Endodermal cell (in vitro differentiated cells): ENCODE measurements at places on chromosomes 16 and 17.

DNA sequence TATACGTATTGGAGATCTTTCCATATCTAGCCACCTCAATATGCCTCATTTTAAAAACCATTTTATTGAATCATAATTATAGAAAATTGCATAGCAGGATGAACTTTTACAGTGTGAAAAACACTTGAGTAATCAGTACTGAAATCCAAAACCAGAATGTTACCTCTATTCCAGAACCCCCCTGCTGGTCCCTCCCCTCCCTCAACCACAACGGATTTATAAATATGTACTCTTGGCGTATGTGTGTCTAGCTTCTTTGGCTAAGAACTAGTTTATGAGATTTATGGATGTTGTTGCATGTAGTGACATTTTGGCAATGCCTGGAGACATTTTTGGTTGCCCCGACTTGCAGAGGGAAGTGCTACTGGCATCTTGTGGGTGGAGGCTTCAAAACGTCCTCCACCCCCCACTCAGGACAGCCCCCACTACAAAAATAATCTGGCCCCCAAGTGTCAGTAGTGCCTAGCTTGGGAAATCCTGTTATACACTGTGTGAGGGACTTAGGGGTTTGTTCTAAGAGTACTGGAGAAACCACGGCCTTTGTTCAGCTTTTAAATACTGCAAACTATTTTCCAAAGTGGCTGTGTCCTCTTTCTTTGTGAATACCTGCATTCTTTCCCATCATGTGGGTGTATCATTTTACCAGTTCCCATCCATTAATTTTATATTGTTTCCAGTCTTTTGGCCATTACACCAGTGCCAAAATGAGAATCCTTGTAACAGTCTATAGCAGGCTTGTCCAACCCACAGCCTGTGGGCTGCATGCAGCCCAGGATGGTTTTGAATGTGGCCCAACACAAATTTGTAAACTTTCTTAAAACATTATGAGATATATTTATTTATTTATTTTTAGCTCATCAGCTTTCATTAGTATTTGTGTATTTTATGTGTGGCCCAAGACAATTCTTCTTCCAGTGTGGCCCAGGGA lies 23.7 kb downstream of the ITPRIPL2 start:
- H3K27ac ChIP-seq = peak overlapping the region; percentile 4
- H3K27me3 ChIP-seq = no peaks in the 10 kb centered on the region
- H3K4me3 ChIP-seq = no peak overlapping the region
- peaks cover 10% of the 10 kb centered on the region for H3K4me1 ChIP-seq

DNA sequence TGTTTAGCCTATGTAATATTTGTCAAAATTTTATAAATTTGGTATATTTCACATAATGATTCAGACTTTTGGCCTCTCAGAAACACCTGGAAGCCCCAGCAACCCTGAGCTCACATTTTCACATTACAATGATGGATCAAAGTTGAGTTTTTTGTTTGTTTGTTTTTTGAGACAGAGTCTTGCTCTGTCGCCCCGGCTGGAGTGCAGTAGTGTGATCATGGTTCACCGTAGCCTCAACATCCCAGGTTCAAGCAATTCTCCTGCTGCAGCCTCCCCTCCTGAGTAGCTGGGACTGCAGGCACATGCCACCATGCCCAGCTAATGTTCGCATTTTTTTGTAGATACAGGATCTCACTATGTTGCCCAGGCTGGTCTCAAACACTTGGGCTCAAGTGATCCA lies 10.6 kb upstream of the VAT1L start:
- H3K36me3 ChIP-seq = no peaks in the 10 kb centered on the region
- H3K27ac ChIP-seq = no peak overlapping the region
- H3K4me3 ChIP-seq = no peak overlapping the region
- DNase-seq = no peak

GRCh38 chr16:50531901-50532300 lies 16.3 kb upstream of the NKD1 start:
- no peak overlapping the region for H3K4me3 ChIP-seq
- no peak overlapping the region for H3K27ac ChIP-seq
- DNase-seq = peak; percentile 13
- no peaks in the 10 kb centered on the region for H3K36me3 ChIP-seq

DNA sequence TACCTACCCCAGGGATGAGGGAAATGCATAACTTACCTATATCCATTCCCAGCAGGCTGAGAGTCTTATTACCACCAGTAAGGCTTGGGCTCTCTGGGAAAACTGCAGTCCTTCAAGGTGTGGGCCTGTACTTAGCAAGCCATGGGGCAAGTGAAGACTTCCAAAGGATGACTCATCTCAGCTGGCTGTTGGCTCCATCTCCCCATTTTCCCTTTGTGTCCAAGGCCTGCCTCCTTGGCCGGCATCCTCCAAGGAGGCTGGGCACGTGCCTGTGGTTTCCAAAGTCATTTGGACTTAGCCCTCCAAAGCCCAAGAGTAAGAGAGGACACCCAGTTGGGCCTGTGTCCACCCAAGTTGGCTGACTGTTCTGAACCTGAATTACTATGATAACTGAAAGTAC lies 89.8 kb downstream of the TMEM100 start:
- no peak for DNase-seq
- no peaks in the 10 kb centered on the region for H3K27me3 ChIP-seq
- H3K36me3 ChIP-seq = no peaks in the 10 kb centered on the region
- H3K4me1 ChIP-seq = peaks cover 18% of the 10 kb centered on the region
- H3K27ac ChIP-seq = no peak overlapping the region
- no peak overlapping the region for H3K4me3 ChIP-seq

- no peak overlapping the region for H3K27ac ChIP-seq
- no peaks in the 10 kb centered on the region for H3K4me1 ChIP-seq
- peaks cover 57% of the 10 kb centered on the region for H3K36me3 ChIP-seq
- no peak overlapping the region for H3K4me3 ChIP-seq
- H3K27me3 ChIP-seq = no peaks in the 10 kb centered on the region
Measured at GRCh38 chr17:78993241-78993956, 13.7 kb upstream of the LGALS3BP start.

DNA sequence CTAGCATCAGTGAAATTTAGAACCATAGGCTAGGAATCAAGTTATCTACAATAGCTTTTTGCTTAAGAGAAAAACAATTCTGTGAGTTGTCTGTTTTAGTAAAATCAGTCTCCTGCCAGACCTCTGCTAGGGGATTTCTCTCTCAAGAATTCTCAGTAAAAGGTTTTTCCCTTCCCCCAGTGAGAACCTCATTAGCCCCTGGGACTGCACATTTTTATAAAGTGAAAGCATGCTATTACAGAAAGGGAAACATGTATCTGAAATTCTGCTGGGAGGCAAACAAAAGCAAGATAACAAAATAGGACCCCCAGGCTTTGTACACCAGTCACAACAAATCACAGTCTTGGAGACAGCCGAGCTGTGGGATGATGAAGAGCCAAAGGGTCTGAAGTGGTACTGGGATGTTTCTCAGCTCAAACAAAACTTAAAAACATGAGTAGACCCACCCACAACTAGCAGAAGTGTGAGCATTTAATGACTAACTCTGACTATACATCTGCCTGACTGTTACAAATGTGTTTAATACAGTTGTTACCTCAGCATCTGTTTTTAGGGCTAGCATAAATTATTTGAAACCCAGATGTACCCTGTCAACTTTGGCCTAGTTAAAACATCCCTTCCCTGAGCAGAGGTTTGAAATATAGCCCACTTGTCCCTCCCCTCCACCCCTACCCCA lies 20.0 kb upstream of the GLG1 start:
- peaks cover 96% of the 10 kb centered on the region for H3K36me3 ChIP-seq
- H3K4me3 ChIP-seq = no peak overlapping the region
- no peaks in the 10 kb centered on the region for H3K4me1 ChIP-seq
- no peak for DNase-seq
- no peak overlapping the region for H3K27ac ChIP-seq

- no peak overlapping the region for H3K4me3 ChIP-seq
- no peak for DNase-seq
- peak overlapping the region; percentile 82 for H3K27ac ChIP-seq
- H3K27me3 ChIP-seq = no peaks in the 10 kb centered on the region
- H3K4me1 ChIP-seq = no peaks in the 10 kb centered on the region
- H3K36me3 ChIP-seq = no peaks in the 10 kb centered on the region
Measured at GRCh38 chr17:9371019-9371418, 204.6 kb downstream of the STX8 start.

DNA sequence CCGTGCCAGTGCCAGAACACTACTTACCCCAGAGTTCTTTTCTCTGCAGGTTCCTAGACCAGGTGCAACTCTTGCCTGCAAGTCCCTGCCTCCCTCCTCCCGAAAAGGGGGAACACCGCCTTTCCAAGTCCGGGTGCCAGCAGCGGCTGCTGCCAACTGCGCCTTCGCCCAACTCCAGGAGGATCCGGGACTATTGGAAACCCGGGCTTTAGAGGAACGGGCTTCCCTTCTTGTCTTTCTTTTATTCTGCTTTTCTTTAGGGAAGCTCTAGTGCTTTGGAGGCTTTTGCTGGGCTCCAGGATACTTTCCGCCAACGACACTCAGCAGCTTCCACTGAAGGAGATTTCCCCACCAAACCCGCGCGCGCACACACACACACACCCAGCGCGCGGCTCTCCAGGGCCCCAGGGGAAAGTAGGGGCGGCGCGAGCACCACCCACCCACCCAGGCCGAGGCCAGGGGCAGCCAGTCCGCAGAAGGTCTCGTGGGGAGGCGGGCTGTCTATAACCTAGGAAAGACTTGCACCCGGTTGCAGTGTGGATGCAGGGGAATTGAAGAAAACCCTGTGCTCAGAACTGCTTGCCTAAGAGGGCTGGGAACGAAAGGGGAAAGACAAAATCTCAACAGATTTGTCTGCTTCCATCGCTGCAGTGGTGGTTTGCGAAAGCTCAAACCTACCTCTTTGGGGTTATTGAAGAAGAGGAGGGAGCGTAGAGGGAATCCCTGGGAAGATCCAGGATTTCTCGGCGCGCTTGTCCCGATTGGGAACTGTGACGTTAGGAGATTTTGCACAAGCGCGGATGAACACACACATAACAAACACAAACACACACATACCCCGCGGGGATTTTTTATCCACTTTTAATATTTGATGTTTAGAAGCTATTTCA lies 977 bp upstream of the CA10 start:
- peaks cover 74% of the 10 kb centered on the region for H3K27me3 ChIP-seq
- no peak overlapping the region for H3K27ac ChIP-seq
- no peaks in the 10 kb centered on the region for H3K4me1 ChIP-seq
- H3K4me3 ChIP-seq = peak overlapping the region; percentile 60

- peaks cover 11% of the 10 kb centered on the region for H3K4me1 ChIP-seq
- peak overlapping the region; percentile 91 for H3K4me3 ChIP-seq
- DNase-seq = peak; percentile 97
- no peaks in the 10 kb centered on the region for H3K36me3 ChIP-seq
- H3K27me3 ChIP-seq = no peaks in the 10 kb centered on the region
Measured at GRCh38 chr16:27202923-27203506, 311 bp upstream of the KDM8 start.

- no peaks in the 10 kb centered on the region for H3K36me3 ChIP-seq
- peak; percentile 75 for DNase-seq
- H3K4me1 ChIP-seq = no peaks in the 10 kb centered on the region
- no peak overlapping the region for H3K27ac ChIP-seq
Measured at GRCh38 chr16:982145-983043, 824 bp downstream of the SOX8 start.

DNA sequence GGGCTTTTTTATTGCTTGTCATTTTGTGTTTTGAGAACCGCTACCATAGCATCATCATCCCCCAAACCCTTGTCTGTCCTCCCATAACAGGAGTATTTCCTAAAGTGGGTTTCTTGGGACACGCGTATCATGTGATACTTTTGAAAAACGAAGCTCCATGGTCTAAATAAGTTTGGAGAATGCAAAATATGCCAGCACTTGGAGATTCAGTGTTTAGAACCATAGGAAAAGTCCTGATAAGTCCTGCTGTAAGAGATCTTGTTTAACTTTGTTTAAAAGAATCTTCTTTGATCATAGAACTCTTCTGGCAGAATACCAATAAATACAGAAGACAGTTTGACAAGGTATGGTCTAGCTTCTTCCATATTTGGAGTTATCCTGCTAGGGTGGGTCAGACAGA lies 59.3 kb downstream of the NKD1 start:
- no peak overlapping the region for H3K4me3 ChIP-seq
- no peaks in the 10 kb centered on the region for H3K4me1 ChIP-seq
- no peaks in the 10 kb centered on the region for H3K27me3 ChIP-seq
- H3K36me3 ChIP-seq = peaks cover 3% of the 10 kb centered on the region
- DNase-seq = no peak
- H3K27ac ChIP-seq = no peak overlapping the region

- DNase-seq = no peak
- H3K36me3 ChIP-seq = peaks cover 79% of the 10 kb centered on the region
- no peaks in the 10 kb centered on the region for H3K4me1 ChIP-seq
- no peaks in the 10 kb centered on the region for H3K27me3 ChIP-seq
- H3K4me3 ChIP-seq = no peak overlapping the region
Measured at GRCh38 chr17:19933221-19933620, 44.4 kb downstream of the AKAP10 start.

DNA sequence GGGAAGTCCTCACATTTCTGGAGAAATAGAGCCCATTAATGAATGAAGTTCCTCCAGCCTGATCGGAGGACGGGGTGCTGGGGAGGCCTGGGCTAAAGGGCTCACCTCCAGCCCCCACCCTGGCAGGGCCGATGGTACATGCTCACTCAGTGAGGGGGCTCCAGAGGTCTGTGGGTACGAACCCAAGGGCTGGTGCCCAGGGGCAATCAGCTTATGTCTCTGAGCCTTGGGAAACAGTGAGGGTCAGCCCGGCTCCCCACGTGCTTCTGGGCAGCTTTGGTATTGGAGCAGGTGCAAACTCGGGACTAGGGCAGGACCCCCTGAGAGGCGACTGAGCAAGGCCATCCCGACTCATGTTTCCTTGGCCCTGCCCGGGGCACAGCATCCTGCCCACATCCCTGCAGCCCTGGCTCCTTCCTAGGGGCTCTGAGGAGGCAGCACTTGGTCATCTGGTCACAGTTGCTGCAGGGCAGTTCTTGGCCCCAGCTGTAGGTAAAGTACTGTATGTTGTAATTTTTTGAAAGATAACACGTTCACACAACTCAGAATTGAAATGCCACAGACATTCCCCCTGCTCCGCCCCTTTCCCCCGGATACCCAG lies 969 bp upstream of the CETP start:
- H3K27ac ChIP-seq = no peak overlapping the region
- H3K4me1 ChIP-seq = no peaks in the 10 kb centered on the region
- no peak overlapping the region for H3K4me3 ChIP-seq
- DNase-seq = no peak
- no peaks in the 10 kb centered on the region for H3K27me3 ChIP-seq
- no peaks in the 10 kb centered on the region for H3K36me3 ChIP-seq
